Endothelial cell of umbilical vein (primary cell): ENCODE measurements at places on chromosomes 5 and 9.
A peak's percentile ranks its signal among the peaks of the same experiment; 100 is the strongest.

GRCh38 chr5:31476738-31477141 lies 55.2 kb downstream of the DROSHA start:
- DNase-seq = no peak

GRCh38 chr5:28305891-28306290 lies 1267.5 kb upstream of the CDH9 start:
- DNase-seq = no peak

DNA sequence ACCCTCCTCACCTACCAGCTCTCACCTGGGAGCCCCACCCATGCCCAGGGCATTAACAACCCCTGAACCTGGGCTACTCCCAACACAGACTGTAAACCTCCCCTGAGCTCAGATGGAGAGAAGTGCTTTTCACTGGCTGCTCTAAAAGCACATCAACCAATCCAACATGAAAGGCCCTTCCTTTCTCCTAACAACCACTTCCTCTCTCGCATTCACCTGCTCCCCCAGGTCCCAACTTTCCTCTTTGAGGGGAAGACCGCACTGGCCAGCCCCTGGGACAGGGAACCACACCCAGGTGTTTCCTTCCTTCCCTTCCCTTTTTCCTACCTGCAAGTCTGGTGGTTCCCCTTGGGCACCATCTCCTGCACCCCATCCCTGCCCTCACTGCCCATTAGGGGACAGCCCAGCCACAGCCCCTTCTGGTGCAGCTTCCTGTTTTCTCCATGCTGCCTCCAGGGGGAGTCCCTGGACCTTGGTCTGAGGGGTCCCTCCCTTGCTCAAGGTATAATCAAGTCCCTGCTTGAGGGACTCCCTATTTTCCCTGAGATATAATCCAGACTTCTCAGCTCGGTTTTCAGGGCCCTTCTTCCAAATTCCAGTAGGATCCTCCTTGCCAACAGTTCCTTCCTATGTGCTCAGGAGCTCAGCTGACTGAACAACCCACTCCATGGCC lies 30.5 kb upstream of the DAB2IP start:
- peak; percentile 35 for DNase-seq

- DNase-seq = no peak
Measured at GRCh38 chr9:129323999-129324553, 146.0 kb upstream of the IER5L start.

DNA sequence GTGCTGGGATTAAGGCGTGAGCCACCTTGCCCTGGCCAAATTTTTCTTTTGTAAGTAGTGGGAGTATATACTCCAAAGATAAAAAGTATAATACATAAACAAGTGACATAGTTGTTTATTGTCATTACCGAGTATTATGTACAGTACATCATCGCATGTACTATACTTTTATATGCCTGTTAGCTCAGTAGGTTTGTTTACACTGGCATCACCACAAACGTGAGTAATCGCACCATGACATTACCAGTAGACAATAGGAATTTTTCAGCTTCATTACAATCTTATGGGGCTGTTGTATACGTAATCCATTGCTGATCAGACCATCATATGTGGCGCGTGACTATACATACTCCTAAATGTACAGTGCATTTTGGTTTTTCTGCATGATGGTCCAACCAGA lies 9.8 kb downstream of the SECISBP2 start:
- DNase-seq = no peak

GRCh38 chr9:27539479-27540441 lies 10.1 kb upstream of the MOB3B start:
- DNase-seq = no peak

DNA sequence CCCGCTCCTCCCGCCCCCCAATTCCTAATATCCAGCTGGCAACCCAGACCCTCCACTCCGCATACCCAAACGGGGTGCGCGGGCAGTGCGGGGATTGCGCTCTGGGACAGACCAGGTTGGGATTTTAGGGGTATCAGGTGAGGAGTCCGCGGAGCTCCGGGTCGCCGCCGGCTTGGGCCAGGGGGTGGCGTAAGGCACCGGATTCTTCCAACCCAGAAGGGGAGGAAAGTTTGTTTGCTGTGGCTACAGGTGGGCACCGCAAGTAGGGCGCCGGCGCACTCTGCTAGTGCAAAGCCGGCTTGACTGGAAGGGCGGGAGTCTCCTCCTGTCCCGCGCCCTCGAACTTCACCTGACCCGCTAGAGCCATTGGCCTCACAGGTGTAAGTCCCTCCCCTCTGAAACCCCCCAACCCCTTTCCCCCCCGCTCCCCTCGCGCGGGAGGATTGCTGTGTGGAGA lies 709 bp downstream of the IQGAP2 start:
- no peak for DNase-seq

GRCh38 chr9:37908698-37909186 lies 4.8 kb upstream of the SLC25A51 start:
- DNase-seq = no peak

DNA sequence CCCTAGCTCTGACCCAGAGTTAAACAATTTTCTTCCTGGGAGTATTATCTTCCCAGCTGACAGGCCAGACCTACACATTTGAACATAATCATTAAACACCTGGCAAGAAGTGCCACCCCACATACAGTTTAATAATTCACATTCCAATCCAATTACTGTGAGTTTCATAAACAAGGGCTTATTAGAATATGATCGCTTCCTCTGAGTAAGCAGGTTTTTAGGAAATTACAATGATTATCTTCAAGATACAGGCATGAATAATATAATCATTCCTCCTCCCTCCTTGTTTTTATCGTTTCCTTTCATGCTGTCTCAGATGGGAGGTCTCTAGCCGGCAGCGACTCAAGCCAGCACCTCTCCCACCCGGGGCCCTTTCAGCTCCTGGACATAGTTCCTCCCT lies 15.8 kb upstream of the KIF4B start:
- DNase-seq = peak; percentile 89

DNA sequence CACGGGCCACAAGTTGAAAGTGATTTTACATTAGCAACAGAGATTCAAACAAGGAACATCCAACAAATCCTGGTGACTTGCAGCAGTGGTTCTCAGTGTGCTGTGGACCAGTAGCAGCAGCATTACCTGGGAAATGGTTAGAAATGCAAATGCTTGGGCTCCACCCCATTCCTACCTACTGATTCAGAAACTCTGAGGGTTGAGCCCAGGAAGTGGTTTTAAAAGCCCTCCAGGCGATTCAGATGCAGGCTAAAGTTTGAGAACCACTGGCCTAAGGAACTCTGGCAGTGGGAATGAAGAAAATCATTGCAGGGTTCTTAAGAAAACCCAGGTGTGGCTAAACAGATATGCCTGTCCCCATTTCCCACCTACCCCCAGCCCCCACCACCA lies 398.8 kb downstream of the ENC1 start:
- DNase-seq = no peak

DNA sequence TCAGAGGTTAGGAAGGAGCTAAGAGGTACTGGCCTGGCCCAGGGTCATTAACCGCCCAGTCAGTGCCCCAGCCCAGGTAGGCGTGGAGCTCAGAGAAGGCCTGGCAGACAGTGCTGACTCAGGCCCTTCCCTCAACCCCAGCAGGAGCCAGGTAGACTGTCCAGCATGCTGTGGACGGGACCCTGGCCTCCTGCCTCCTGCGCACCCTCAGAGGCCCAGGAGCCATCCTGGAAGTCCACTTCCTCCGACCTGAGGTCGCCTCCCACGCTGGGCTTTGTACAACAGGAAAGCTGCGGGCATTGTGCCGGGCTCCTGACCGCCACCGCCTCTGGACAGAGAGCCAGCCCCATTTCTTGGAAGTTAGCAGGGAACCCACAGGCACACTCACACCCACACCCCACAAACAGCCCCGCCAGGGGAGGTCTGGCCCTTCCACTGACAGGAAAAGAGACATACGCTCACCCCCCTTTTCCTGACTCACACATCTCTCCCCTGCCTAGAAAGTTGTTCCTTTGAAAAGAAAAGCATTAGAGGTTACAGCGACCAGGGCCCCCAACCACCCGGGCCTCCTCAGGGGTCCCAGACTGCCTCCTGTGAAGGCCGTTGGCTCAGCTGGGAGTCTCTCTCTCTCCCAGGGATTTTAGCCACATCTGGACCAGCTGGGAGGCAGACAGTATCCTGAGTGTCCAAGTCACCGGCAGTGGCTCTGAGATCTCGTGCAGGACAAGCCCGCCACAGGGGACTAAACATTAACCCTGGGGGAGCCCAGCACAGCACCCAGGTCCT lies 7.7 kb downstream of the RALGDS start:
- peak; percentile 45 for DNase-seq

DNA sequence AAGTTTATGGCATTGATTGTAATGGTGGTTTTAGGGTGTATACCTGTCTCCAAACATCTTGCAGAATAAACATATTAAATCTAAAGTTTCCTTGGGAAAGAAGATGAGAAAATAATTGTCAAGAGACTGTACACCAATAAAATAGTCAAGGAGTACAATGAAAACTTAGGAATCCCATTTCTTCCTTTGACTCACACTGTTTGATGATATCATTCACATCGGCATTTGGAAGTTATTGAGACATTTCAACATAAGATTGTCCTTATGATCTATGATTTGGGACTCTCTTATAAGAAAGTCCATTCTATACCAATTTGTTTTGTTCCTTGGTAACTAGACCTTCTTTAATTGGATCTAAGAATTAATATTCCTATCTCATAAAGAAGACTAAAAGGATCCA lies 482.7 kb downstream of the RAB3C start:
- no peak for DNase-seq

DNA sequence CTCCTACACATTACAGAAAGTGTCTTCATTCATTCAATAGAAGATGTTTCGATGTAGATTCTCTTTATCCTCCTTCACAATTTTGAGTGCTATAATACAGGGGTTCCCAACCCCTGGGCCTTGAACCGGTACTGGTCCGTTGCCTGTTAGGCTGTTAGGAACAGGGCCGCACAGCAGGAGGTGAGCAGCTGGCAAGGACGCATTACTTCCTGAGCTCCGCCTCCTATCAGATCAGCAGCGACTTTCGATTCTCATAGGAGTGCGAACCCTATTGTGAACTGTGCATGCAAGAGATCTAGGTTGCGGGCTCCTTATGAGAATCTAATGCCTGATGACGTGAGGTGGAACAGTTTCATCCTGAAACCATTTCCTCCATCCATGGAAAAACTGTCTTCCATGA lies 153.0 kb upstream of the SMC2 start:
- DNase-seq = no peak

GRCh38 chr5:77316871-77317661 lies 106.6 kb downstream of the PDE8B start:
- DNase-seq = no peak

DNA sequence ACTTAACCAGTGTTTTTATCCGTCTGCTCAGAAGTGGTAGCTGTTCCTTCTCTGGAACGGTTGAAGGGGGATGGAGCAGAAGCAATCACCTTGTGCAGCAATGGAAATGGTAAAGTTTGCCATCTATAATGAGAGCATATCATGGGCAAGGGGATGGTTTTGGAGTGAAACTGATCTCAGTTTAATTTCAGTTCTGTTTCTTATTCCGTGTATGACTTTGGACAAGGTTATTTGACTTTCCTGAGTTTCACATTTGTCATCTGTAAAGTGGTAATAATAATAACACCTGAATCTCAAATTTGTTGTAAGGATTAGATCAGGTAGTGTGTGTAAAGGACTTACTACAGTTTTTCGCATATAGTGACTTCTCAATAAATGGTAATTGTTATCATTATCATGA lies 106.1 kb downstream of the PCSK1 start:
- DNase-seq = no peak

DNA sequence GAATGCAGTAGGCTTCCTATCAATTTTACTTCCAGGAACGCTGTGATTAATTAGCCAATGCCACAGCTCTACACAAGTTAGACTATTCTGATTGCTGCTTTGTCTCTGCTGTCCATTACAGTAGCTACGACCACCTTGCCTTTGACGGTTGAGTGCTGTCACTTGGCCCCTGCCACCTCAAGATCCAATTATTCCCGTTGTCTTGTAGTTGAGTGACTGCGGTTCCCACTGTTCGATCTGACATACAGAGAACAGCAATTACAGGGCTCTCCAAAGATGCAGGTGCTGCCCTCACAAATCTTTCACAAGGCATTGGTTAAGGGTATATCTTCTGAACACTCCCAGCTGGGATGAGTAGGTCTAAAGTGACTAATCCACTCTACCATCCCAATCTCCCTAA lies 393.4 kb upstream of the KIF2A start:
- no peak for DNase-seq

DNA sequence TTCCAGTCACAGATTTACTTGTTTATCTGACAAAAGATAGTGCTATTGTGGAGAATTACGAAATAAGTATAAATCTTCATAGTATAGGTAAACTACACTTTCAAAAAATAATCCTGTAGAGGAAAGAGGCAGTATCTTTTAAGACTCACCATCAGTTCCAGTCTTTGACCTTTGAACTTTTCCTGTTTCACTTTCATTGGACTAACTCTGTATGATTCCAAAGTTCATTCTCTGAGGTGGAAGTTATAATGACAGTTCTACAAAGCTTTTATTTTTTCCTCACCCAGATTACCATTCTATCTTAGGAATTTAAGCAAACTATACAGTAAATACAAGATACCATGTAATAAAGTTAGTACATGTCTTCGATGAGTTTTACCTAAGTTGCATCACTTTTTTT lies 901.3 kb upstream of the SEMA6A start:
- DNase-seq = no peak

GRCh38 chr5:90297045-90297764 lies 112.4 kb downstream of the CETN3 start:
- no peak for DNase-seq

GRCh38 chr5:60929024-60929423 lies 15.8 kb downstream of the ERCC8 start:
- peak; percentile 13 for DNase-seq

DNA sequence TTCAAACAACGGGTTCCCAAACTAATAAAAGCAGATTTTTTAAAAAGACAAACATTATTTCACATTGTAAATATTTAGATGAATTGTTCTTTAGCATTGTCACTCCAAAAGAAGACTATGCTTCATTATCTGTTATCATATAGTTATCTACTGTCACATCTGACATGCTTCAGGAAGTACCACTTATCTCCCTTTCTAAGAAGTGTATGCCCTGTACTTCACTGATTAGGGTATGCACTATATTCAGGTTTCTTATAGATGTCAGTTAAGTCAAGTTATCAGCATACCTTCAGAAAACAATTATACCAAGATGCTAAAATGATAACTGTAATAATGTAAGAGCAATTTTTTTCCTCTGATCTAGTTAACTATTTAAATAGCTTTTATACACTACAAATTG lies 40.4 kb downstream of the LMBRD2 start:
- DNase-seq = no peak

DNA sequence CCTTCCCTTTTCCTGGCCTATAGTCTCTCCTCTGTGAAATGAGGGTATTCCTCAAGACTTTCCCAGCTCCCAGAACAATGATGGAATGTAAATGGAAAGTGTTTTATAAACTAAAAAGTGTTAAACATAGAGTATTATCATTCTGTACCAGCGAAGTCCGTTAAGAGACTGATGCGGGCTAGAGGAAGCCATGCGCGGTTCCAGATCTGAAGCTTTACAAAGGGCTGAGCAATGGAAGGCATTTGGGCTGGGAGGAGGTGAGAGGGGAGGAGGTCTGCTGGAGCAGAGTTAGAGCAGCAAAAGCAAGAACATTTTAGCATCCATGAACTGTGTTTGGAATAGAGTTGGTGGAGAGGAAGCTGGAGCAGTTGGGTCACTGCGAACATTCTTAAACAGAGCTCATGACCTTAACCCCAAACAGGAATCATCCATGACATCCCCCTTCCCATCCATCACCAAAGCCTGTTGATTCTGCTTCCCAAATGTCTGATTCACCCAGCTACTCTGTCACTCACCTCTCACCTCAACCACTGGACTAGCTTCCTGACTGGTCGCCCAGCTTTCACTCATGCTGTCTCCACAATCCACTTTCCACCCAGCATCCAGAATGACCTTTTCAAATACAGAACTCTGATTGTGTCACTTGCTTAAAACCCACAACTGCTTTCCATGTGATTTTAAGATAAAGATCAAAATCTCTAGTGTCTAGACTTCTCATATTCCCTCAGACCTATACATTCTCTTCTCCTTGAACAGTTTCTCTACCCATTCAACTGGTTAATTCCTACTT lies 37.1 kb downstream of the CDK5RAP2 start:
- DNase-seq = peak; percentile 6
